ENCODE measurements at places on chromosomes 7 and 10.

DNA sequence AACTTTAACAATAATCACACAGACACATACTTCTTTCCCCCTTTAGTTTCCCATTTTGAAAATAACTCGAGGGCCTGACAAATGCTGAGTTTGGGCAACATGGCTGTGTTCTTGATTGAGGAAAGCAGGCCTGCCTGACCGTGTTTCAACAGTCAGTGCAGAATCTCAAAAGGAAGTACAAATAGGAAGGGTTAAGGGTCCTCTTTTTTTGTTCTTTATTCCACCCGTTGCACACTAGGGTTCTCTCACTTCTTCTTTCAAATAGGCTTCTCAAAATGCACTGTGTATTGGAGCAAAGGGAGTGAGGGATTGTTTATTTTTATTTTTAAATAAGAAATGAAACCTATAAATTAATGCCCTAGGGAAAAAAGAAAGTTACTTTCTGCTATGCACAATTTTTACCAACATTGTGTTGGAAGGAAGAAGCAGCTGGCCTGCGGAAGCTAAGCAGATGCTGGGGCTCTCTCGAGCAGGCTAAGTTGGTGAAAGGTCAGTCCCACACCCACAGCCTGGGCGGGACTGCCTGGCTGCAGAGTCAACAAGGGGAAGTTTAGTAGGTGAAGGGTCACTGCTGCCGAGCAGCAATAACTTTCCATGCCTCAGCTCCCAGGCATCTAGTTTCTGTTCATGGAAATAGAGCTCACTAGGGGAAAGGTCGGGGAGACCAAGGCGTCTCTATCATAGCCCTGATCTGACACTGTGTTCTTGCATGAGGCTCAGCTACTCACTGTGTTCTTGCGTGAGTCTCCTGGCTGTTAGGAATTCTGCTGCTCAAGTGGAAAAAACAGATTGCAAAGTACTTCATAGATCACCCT, 12.2 kb upstream of the PDK4 start:
- no peak for DNase-seq

GRCh38 chr7:116630357-116630756, 41.6 kb upstream of the MET start:
- DNase-seq: no peak

DNA sequence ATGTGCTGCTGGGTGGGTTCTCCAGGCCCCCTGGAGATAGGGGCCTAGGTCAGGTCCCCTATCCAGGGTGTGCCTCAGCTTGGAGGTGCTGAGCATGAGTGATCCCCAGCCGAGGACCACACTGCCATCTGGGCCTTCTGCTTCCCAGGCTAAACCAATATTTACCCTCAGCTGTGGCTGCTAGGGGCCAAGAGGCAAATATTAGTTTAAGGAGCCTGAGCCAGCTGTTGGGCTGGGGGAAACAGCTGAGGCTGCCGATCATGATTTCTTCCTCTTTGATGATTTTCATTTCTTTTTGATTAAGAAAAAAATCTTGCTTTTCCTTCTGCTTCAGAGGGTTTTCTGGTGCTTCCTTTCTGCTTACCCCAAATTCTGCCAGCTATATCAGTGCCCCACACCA, 83.4 kb downstream of the NEURL1 start:
- DNase-seq: no peak

GRCh38 chr10:80051993-80052392, 26.5 kb upstream of the TMEM254 start:
- no peak for DNase-seq

- DNase-seq: no peak
These were observed 214.5 kb upstream of the CNTNAP2 start for GRCh38 chr7:145902123-145902522.

- DNase-seq: no peak
These were observed 103.9 kb upstream of the EFCAB10 start for GRCh38 chr7:105685161-105685560.

- DNase-seq: no peak
These were observed 29.0 kb downstream of the PODXL start for GRCh38 chr7:131527456-131527855.

DNA sequence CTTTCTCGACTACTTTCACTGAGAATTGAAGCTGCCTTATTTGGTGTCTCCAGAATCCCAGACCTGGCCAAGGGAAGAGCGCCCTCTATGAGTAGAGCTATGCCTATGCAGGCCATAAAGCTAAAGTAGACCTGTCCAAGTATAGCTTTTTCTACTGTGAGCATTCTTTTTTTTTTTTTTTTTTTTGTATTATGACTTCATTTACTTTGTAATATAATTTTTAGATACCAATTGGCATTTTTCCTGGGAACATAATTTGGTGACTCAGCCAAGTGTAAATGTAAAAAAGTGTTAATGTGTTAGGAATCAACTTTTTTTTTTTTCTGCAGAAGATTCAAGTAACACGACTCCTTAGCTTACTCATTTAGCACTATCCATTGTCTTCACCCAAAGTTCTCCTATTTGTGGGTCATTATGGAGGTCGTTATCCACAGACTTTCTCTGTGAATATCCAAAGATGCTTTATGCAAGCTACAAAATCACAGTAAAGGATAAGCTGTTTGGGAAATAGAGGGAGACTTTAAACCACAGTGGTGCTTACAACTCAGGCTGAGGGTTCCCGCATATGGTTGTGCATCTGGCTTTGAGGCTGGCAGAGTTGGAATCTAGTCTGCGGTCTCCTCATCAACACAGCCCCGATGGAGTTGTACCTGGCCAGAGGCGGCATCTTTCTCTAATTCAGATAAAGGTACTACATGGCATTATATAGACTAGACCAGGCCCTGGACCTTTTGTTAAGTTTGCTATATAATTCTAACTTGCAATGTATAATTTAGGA, 1040.2 kb upstream of the SORCS1 start:
- DNase-seq: no peak

DNA sequence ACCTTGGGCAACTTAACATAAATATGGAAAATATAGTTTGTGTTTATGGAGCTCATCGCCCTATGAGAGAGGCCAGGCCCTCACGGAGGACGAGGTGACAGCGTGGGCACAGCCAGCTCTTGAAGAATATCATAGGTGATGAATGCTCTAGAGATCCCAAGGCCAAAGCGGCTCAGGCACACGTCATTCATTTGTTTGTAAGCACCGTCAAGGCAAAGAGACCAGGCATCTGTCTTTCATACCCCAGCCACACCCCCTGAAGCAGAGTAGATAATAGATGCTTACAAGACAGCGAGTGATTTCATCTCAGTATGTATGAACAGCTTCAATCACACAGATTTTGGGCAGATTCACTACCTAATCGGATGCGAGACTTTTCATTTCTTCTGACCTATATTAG, 242.1 kb upstream of the C7orf33 start:
- no peak for DNase-seq

Measured in stimulated activated CD8-positive, alpha-beta memory T cell treated with anti-CD3 and anti-CD28 coated beads, Interleukin-2, amount 100 ng/mL, for 1 hour (primary cell).